ENCODE measurements at places on chromosomes 4 and X. TPM values are rescaled to one million over a fixed set of nuclear protein-coding genes. Genes with fewer than 3 reads are reported as not detected.

Gene GPRASP1
- total RNA-seq, result 12.7 TPM

DNA sequence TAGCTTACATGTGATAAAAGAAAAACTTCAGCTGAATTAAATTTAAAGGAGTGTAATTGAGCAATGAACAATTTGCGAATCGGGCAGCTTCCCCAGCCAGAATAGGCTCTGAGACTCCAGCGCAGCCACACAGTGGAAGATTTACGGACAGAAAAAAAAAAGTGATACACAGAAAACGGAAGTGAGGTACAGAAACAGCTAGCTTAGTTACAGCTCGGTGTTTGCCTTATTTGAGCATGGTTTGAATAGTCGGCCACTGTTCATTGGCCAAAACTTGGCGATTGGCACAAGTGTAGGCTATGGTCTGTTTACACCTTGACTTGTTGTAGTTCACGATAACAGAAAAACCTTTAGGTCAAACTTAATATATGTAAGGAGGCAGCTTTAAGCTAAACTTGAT is 16.7 kb upstream of the SUPT20HL1 start:
- no peak for DNase-seq

DNA sequence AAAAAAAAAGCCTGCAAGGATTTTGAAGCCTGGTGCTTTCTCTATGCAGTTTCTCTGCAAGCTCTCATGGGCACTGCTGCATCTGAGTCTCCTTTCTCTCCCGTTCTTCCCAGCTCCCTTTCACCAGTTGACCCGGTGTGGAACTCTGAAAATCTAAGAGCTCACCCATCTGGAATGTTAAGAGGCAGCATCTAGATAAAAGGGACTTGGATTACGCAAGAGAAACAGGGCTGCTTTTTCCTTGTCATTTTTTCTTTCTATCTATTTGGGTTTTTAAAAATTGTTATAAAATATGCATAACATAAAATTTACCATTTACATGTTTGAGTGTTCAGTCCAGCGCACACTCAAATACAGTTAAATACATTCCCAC is 95.2 kb upstream of the RPS6KA3 start:
- DNase-seq, result no peak

GRCh38 chr4:36283912-36284465 is 2.6 kb downstream of the DTHD1 start:
- no peak for DNase-seq

DNA sequence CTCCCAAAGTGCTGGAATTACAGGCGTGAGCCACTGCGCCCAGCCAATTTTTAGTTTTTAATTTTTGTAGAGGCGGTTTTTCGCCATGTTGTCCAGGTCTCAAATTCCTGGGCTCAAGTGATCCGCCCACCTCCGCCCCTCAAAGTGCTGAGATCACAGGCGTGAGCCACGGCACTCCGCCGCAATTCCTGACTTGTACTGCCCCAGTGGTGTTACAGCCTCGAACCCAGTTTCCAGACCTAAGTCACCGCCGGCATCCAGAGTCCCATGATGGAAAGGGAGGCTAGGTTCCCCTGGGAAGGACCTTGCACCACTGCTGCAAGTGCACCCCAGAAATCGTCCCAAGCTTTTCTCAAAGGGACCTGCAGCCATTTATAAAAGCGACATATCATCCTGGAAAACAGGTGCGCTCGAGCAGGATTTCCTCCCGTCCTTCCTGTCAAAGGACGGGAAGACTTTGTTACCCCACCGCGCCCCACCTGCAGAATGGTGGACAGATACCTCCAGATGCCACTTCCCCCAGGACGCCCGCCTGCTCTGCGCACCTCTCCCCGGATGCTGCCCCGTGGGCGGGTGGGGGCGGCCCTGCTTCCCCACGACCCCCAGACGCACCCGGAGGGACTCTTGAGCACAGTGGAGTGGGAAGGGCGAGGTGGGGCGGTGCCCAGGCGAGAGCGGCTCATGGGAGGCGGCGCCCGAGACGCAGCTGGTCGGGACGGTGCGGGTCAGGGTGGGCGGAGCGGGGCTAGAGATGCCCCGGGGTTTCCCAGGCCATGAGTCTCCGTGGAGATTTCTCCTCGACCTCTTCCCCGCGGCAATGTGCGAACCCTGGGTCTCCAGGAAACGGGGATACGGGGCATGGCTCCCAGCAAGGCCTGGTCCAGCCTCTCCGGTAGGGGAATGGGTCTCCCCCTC is 947 bp upstream of the RPL10 start:
- peak; percentile 92 for DNase-seq

Gene MYOZ2
- 0.35 TPM for total RNA-seq

- no peak for DNase-seq
These were observed 5.7 kb upstream of the TMEM192 start for GRCh38 chr4:165118256-165118909.

- DNase-seq, result no peak
These were observed 99.3 kb downstream of the TEX13A start for GRCh38 chrX:105121186-105121585.

- no peak for DNase-seq
These were observed 81.9 kb downstream of the HCCS start for GRCh38 chrX:11193035-11193469.

GRCh38 chr4:75249739-75250138 is 264.5 kb downstream of the RCHY1 start:
- DNase-seq, result no peak

DNA sequence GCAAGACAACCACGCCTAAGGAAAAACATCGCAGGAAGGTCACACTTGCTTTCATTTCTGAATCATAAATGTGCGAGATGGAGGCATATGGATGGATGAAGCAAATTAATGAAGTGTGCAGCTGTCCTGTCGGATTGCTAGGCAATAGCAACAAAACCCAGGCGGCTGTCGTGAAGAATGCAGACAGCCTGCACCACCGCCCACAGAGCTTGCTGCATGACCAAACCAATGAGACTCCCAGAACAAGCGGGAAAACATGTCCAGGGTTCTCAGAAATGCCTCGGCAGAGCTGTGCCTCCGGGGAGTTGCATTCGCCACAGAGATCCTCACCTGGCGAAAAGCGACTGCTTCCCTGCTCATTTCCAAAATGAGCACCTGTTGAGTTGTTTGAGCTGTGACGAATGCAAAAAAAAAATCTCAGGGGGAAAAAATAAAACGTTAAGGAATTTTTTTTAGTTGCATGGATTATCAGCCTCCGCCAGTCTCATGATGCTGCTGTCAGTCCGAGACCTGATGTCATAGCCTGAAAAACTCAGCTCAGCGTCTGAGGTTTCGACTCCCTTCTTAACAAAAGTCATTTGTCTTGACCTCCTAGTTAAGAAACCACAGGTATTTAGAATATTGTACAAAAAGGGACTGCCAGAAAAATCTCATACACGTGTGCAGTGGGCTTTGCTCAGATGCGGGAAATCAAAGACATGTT is 155.5 kb upstream of the MXRA5 start:
- no peak for DNase-seq

GRCh38 chrX:51737091-51737490 is 6.2 kb upstream of the GSPT2 start:
- no peak for DNase-seq

Gene RPS6KA6
- 0.88 TPM for total RNA-seq

- DNase-seq, result no peak
These were observed 101.5 kb downstream of the PDGFC start for GRCh38 chr4:156870131-156870530.

DNA sequence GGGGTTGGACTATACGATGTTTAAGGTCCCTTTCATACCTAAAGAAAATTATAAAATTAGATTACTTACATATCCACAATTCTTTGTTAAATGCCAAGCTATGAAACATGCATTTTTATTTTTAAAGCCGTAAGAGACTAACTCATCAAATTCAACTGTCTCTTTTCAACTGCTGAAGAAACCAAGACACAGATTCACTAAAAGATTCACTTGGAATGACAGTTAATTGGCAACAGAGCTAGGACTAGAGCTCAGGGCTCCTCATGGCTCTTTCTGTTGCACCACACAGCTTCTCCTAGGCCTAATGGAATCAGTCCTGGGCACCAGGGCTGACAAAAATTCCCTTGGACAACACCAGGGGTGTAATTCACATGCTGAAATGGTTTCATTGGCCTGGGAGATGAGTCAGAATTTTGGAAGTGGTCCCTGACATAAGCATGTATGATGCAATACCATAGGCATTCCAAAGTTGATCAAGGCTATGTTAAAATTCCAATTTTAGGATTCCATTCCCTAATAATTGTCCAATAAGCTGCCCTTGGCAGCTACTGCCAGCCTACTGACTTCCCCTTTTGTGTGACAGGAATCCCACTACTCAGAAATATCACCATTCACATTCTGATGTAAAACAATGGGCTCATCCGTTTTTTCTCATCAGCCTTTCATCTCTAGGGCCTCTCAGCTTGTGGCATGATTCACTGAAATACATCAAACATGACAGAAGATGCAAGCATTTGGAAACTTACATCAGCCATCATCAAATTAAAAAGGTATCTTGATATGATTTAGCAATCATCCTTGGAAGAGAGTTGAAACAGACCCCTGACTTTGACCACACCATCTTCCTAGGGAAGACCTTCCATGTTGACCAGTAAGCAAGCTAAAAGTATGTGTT is 54.2 kb downstream of the PLAC1 start:
- DNase-seq, result no peak

DNA sequence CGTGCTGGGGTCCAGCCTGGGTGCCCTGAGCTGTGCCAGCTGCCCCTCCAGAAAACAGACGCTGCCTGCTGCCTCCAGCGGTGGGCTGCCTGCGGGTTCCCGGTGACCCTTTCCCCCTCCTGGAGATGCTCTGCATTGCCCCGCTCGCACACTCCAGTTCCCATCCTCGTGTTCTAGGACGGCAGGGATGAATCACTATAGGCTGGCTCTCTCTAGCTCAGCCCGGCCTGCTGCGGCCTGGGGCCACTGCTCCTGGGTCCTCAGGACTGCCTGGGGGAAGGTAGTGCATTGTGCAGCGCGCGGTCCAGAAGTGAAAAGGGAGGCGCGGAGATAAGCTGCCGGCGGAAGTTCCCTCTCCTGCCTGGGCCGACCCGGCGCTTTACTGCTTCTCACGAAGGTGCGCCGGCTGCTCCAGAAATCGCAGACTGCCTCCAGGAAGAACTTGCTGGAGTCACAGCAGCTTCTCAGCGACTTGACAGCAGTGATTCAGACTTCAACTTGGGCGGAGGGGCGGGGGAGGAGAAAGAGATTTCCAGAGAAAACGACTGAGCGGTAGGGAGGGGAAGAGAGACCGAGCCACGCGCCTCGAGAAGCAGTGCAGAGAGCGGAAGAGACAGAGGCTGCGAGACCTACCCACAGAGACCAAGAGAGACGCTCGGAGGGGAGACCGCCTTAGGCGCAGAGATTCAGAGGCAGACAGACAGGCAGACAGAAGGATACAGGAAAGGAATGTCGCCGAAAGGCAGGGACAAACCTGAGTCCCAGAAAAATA is 6.7 kb upstream of the MSX1 start:
- peak; percentile 75 for DNase-seq

- no peak for DNase-seq
These were observed 96.6 kb upstream of the DMD start for GRCh38 chrX:33307911-33308354.

DNA sequence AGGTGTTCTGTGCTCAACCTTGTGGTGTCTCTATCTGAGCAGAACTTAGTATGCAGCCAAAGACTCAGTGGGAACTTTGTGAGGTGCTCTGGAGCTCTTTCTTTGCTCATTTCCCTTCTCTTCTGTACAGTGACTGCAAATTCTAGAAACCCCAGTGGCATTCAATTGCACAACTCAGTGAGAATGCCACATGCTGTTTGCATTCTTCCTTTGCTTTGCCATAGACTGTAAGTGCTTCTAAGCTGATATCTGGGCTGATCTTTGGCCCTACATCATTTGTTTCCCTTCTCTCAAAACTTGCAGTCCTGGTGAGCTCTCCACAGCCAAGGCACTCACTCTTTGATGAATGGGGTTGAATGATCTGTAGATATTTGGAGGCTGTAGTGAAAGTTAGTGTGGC is 7.0 kb downstream of the PNMA3 start:
- no peak for DNase-seq

DNA sequence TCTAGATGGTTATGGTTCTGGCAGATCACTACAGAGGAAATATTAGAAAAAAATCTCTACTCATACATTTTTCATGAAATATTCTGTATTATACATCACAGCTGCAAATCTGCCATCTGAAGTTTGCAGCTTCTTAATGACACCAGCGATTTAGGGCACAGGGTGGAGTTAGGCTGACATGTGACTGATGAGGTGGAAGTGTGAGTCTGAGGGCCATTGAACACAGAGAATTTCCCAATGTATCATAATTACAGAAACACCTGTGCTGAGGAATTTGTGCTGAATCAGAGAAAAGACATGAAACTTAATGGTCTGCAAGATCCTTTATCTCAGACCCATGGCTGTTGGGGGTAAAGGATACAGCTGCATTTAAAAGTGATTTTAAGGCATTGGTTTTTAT is 2025.6 kb upstream of the AGA start:
- DNase-seq, result no peak

Gene PABPC1L2A
- total RNA-seq, result not detected

DNA sequence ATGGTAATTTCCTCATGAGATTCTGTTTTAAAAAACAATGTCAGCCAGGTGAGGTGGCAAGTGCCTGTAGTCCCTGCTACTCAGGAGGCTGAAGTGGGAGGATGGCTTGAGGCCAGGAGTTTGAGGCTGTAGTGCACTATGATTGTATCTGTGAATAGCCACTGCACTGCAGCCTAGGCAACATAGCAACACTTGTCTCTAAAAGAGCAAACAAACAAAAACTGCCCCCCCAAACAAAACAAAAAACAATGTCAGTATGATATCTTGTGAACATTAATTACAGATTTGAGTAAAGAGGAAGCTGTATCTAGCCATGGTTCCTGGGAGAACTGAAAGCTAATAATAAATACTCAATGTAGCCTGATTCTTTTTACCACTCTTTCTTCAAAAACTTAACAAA is 6.8 kb upstream of the MSL3 start:
- DNase-seq, result no peak

Gene MGAT4D
- not detected for total RNA-seq

Gene DNAAF6
- not detected for total RNA-seq

Gene TEX13C
- total RNA-seq, result not detected

Gene MAGEE2
- not detected for total RNA-seq

DNA sequence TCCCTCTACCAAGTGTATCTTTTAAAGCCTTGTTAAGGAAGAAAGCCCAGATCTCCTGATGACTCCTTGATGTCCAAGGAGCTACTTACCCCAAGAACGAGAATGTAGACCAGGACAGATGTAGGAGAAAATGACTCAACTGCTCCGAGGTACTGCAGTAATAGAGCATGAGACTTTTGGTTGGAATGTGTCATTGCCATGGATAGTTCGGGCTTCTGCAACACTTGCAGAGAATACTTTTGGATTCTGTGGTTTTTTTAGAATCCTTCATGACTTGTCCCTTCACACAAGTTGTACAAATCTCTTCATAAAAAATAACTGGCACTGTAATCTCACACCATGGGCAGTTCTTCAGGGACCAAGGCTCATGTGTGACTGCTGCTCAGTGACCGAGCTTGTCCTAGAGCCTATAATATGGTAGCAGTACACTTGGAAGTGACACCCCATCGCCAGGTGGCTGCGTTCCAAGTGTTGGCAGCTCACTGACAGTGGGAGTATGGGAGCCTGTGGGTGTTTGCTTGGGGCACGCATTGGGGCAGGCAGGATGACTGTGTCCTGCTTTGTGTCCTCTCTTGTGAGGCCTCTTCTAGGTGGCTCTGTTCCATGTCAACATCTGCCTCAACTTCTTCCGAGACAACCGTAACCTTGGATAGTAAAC is 87.9 kb upstream of the WDR1 start:
- DNase-seq, result no peak

GRCh38 chr4:3516061-3516835 is 16.0 kb downstream of the LRPAP1 start:
- DNase-seq, result peak; percentile 73

All from spleen (tissue), 13 donors.